ENCODE measurements at places on chromosomes 5 and 9. TPM values are rescaled to one million over a fixed set of nuclear protein-coding genes. Genes with fewer than 3 reads are reported as not detected.
A peak's percentile ranks its signal among the peaks of the same experiment; 100 is the strongest.

DNA sequence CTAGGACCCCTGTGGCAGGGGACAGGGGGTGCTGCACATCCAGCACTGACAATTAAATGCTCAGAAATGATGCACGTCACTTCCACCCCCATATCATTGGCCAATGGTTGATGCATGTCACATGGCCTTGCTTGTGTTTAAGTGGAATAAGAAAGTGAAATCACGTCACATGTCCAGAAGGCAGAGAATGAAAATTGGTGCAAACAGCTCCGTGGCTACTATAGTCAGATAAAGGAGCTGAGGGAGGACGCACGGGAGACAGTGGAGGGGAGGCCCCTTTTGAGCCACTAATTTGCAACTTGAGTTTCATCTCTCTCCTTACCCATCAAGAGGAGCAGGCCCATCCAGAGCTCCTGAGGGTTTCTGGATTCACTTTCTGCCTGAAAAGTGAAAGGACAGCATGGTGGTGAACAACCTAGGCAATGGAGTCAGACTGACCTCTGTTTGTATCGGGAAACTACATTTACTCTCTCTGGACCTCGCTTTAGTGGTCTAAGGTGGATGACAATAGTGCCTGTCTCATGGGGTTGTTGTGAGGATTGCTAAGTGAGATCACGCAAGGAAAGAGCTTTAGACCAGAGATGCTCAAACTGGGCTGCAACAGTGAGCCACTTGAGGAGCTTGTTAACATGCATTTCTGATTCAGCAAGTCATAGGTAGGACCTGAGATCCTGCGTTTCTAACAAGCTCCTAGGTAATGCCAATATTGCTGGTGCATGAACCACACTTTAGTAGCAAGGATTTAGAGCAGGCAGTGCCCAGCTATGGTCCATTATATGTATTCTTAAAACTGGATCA is 133.9 kb upstream of the ADRA1B start:
- DNase-seq, result no peak

GRCh38 chr9:112917047-112917986 is 26.6 kb upstream of the SLC46A2 start:
- no peak for DNase-seq

GRCh38 chr5:148509893-148510292 is 126.1 kb downstream of the FBXO38 start:
- DNase-seq, result no peak

PCDHB2 gene
- total RNA-seq, result 44.9 TPM

DNA sequence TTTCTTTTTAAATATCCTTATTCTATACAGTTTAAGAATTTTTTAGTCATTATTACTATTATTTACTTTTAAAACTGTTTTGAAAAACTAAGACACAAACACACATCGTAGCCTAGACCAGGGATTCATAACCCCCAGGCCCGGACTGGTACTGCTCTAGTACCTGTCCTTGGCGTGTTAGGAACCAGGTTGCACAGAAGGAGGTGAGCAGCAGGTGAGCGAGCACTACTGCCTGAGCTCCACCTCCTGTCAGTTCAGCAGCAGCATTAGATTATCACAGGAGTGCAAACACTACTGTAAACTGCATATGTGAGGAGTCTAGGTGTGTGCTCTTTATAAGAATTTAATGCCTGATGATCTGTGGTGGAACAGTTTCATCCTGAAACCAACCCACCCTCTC is 357.0 kb downstream of the PTPRD start:
- no peak for DNase-seq

BTNL3 gene
- total RNA-seq, result 0.36 TPM

ZNF483 gene
- 24.0 TPM for total RNA-seq

PCDHGB7 gene
- 45.2 TPM for total RNA-seq

- DNase-seq, result no peak
Measured at GRCh38 chr9:113888336-113888735, 12.2 kb downstream of the ZNF618 start.

DNA sequence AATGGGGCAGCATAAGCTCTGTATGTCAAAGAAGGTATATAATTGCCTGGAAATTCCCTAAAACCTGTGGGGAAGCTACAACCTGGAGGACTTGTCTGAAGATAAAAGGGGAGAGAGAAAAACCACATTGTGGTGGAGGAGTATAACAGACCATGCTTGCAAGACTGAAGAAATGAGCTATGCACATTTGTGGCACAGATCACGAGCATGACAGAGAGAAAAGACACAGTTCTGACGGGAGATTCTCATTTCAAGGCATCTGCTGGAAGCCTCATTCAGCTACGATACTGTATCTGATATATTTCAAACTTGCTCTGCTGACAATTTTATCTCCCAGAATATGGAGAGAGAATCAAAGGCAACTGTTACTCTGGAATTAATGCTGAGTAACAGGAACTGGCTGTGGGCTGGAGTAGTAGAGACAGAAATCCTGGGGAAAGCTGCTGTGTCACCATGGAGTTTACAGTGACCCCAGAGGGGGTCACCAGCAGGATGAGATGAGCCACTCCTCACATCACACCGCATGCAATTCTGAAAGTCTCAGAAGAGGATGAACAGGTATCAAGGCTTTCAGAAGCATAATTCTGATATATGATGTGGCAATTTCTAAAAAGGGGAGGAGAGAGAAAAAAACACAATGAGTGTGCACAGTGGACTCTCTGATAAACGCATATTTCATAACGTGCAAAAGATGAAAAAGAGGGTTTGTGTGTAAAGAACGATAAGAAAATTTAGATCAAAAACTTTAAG is 528.8 kb downstream of the IRX1 start:
- no peak for DNase-seq

SNCAIP gene
- 254 TPM for total RNA-seq

DAB2 gene
- 70.7 TPM for total RNA-seq

DNA sequence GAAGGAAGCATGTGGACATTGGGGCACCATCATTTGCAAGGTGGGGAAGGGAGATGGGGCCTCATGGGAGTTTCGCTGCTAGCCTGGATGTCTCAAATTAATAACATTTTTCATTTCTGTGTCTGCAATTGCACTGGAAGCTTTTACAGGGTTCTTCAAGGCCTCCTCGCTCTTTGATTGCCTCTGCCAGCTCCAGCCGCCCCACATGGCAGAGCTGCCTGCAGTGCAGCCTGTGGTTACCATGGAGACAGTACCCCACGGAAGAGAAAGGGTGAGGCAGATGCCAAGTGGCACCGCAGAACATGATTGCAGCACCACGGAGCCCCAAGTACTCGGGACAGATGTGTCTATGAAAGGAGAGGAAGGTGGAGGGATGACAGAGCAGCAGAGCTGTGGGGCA is 25.4 kb downstream of the CTNND2 start:
- no peak for DNase-seq

DNA sequence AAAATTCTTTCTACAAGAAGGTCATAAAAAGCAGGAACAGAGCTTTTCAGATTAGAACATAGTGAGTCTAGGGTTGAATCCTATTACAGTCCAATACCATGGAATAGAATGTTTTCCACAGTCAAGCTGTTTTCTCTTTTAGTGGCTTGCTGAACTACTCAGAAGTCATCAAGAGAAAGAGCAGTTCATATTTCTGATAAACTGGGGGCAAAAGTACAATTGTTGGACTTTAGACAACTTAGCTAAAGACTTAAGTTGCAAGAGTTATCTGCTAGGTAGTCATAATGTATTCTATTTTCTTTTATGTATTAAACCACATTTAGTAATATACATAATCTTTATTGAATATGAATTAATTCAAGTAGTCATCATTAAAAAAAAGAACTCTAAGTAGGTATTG is 233.1 kb upstream of the GRIA1 start:
- no peak for DNase-seq

HCN1 gene
- not detected for total RNA-seq

GRCh38 chr9:135476561-135477355 is 2.8 kb upstream of the PPP1R26 start:
- no peak for DNase-seq

DNA sequence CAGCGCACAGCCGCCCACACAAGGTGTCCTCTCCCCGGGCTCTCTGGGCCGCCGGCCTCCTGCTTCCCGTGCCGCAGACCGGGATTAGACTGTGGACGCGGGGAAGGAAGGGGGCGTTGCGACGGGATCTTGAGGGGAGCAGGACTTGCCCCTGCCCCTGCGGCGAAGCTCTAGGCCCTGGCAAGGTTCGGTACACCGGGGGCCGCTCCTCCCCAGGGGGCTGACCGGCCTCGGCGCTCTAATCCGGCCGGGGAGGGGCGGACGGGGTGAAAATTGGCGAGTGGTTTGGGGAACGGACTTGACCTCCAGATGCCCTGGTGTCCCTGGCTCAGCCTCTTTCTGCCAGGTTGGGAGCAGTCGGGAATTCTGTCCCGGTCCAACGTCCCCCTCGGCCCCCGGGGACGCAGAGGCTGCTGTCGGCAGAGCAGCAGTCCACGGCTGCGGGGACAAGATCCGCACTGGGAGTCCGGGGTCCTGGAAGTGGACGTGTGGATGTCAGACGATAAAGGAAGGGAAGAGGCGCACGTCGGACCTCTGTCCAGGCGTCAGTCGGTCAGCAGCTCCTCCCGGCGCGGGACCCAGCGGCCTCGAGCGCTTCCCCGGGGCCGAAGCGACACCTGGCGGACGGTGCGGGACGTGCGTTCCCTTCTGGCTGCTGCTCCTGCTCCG is 1.9 kb upstream of the CNTFR start:
- DNase-seq, result peak; percentile 96

- DNase-seq, result no peak
Measured at GRCh38 chr5:61159836-61160235, 2.4 kb downstream of the SMIM15 start.

SLC36A1 gene
- 4.8 TPM for total RNA-seq

DNA sequence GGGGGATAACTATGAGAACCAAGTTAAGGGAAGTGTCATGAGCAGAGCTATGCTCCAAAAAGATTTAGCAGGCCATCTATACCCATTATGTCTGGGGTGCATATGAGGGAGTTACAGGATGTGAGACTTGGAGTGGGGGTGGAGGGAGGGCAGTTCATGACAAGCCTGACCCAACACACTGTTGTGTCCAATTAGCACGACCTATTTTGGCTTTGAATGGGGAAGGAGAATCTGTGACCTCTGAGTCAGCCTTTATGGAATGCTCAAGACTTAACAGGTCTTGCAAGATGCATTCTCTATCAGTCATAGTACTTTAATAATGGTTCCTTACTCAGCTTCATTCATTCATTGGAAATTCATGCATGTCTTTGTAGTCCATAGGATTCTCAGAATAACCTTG is 71.7 kb downstream of the GRIA1 start:
- no peak for DNase-seq

- DNase-seq, result no peak
Measured at GRCh38 chr9:16221822-16222547, 648.5 kb downstream of the BNC2 start.

DNA sequence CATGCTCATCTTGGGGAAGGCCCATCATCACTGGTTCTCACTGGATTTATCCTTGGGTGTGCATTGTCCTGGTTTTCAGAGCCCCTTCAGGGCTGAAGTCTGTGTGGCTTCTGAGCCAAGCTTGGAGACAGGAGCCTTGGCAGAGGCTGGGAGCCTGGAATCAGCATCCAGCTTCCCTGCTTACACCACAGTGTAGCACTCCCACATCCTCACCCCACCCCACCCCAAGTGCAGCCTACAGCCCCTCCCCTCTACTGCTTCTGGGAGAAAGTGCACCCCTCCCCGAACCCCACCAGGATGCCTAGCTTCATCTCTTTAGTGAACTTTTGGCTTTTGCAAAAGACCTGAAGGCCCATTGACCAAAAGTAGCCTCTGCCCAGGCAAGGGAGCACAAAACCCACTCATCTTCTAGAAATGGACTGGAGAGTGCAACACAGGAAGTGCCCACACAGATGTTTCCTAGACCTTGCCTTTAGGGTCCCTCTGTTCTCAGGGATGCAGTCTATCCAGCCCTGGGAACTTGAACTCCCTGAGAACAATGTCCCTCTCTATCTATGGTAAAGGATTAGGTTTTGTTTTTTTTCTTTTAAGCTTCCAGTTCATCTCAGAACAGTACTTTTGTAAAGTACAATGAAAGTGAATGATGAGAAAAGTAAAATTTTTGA is 189.7 kb downstream of the PALM2AKAP2 start:
- peak; percentile 26 for DNase-seq

- no peak for DNase-seq
Measured at GRCh38 chr9:134204991-134205578, 40.7 kb upstream of the RNU6ATAC start.

GRCh38 chr5:118233606-118234005 is 754.7 kb downstream of the DTWD2 start:
- no peak for DNase-seq

SPINK13 gene
- total RNA-seq, result not detected

DNA sequence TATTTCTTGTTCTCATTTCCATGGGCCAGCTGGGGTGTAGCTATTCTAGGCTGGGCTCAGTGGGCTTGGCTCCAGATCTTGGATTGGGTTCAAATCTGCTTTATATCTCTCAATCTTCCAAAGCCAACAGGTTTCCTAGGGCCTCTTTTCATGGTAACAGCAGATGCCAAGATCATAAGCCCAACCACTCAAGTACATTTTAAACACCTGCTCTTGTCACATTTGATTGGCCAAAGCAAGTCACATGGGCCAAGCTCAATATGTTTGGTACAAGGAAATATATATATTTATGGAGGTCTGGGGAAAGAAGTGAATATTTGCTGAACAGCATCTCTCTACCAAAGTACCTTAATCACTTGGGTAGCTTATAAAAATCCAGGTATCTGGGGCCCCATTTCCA is 49.5 kb downstream of the MRRF start:
- DNase-seq, result no peak

DNA sequence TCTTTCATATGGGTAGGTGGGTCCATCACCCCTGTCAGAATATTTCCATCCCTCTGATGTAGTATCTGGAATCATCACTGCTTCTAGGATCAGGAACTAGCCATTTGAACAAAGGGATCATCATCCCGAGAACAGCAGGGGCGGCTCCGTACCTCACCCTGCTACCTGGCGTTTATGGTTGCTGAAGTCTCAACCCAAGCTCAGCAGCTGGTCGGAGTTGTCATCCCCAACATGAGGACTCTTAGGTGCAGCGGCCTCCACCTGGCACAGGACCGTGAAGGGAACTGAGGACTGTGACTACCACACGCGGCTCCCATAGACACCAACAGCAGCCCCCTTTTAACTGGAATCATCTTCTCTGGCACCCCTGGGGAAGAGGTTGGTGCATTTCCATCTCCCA is 35.1 kb downstream of the ROR2 start:
- DNase-seq, result no peak

DNA sequence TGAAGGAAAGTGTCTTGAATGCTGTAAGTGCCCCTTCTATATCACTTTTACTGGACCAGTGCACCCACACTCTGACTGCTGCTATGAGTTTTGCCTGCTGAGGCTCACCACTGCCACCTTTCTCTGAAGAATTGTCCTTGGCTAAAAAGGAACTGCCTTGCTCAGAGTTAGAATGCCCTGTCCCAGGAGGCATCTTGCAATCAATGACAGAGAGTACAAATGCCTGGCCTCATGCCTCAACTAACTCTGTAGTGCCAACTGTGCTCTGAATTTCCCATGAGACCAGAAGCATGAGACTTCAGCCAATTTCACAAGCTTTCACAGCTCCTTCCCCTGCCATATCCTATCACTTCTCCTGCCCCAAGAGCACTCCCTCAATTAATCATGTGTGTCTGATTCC is 569.7 kb downstream of the ZNF608 start:
- DNase-seq, result no peak

ADRA1B gene
- not detected for total RNA-seq

PITX1 gene
- 0.87 TPM for total RNA-seq

- DNase-seq, result no peak
Measured at GRCh38 chr9:123923377-123923776, 6.5 kb downstream of the DENND1A start.
